ENCODE measurements at places on chromosomes 11 and 22. TPM values are rescaled to one million over a fixed set of nuclear protein-coding genes. Genes with fewer than 3 reads are reported as not detected.

OR2AT4 gene
- not detected for total RNA-seq

EHD1 gene
- 34.8 TPM for total RNA-seq

POLR3H gene
- 26.4 TPM for total RNA-seq

TMEM191B gene
- not detected for total RNA-seq

LINC01488 gene
- total RNA-seq = 0.17 TPM

MS4A12 gene
- not detected for total RNA-seq
